Stimulated activated naive B cell treated with anti-CD40 and anti-IgM and Interleukin-4, amounts not matched to agents 10 μg/mL and 1 μg/mL and 100 μg/mL, for 72 hours (primary cell): ENCODE measurements at places on chromosomes 1 and 21.
A peak's percentile ranks its signal among the peaks of the same experiment; 100 is the strongest.

- no peak for DNase-seq
These were observed 40.6 kb downstream of the MAPKAPK2 start for GRCh38 chr1:206725109-206725963.

DNA sequence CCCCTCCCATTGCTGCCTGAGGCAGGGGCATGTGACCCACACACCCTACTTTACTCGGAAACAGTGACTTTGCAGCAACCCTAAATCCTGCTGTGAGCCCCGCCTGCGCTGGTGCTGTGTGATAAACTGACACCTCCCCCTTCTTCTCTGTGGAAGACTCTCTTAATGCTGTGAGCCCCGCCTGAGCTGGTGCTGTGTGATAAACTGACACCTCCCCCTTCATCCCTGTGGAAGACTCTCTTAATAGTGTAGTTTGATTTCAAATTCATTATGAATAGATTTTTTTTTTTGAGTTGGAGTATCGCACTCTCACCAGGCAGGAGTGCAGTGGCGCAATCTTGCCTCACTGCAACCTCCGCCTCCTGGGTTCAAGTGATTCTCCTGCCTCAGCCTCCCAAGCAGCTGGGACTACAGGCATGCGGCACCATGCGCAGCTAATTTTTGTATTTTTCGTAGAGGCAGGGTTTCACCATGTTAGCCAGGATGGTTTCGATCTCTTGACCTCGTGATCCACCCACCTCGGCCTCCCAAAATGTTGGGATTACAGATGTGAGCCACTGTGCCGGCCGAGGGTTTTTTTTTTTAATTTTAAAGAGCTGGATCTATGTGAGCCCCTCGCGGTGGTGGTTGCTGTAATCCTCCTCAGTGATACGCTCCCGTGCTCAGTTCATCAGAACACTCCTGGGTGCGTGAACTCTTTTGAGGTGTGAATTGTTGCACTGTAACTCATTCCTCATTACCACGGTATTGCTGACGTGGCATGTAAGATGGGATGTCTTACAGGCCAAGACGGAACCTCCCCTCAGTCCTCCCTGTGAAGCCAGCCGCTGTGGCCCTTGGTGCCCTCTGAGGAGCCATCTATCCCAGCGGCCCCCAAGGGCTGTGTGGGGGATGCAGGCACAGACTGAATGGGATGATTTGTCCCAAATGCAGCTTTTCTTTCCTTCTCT lies 60.3 kb downstream of the GALNT2 start:
- no peak for DNase-seq

DNA sequence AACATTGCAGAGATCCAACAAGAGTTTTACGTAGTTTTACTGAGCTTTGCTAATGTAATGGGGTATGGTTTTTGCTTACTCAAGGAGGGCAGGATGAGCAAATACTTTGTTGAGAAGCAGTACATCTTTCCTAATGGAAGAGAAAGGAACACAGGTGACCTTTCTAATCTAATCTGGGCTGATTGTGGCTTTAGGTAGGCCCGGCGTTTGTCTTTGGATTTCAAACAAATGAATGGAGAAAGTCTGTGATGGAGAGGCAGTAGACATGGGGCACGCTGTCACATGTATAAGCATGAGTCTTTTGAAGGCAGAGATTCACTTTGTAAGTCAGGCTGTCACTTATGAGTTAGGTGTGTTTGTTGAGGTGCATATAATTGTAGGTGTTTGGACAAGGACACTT lies 1.7 kb downstream of the PLEKHM2 start:
- no peak for DNase-seq

DNA sequence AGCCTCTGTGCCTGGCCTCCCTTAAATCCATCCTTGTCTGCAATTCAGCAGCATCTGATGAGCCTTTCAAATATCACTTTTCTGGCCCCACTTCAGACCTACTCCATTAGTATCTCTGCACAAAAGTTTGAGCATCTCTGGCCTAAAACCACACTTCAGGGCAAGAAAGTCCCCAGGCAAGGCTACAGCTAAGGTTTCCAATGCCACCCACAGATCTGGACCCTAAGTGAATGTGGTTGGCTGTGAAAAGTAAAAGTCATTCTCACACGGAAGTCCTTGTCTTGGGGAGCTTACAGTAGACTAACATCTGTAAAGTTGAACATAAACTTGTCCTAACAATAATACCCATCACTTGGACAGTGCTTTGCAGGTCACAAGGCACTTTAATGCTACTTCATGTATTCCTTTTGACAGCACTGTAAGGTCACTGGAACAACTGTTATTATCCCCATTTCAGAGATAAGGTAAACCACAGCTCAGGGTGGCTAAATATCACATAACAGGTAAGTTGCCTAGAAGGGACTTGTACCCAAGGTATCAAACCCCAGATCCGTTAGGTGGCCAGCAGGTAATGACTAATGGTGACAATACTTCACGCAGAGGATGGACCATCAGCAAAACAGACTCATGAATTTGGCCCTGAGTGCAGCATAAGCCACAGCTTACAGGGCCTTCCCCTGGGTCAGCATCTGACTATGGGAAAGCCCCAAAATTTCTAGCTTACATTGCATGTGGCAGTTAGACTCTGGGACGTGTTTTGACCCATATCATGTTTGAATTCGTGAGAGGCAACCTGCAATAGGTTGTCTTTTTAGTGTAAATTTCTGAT lies 356.0 kb downstream of the HHAT start:
- peak; percentile 46 for DNase-seq

DNA sequence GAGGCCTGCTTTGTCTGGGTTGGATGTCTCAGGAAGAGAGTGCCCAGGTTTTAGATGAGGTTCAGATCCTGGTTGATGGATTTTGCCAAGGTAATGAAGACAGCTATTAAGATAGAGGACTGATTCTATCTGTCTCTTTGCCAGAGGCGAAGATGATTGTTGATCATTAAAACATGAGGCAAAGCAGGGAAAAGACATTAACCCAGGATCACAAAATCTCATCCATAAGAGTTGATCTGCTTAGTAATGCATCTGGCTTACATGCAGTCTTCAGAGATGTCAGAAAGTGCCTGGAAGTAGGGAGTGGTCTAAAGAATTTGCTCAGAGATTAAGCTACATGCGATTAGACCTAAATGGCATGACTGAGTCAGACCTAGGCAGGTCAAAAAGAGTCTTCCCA lies 229.6 kb upstream of the PLD5 start:
- DNase-seq = no peak

- no peak for DNase-seq
These were observed 6.5 kb downstream of the LCE7A start for GRCh38 chr1:152866321-152866720.

DNA sequence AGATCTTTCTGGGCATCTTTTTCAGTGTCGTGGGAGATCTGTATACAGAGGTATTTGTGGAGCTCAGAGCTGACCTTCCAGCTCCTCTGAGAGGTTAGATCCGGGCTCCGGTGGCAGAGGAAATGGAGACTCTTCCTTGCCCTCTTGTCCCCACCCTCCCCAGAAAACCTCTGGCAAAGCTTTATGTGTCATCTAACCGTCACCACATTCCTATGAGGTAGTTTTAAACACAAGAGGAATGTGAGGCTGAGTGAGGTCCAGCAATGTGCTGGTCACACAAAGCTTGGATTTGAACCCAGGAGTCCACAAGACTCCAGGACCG lies 1.2 kb downstream of the CD160 start:
- no peak for DNase-seq

DNA sequence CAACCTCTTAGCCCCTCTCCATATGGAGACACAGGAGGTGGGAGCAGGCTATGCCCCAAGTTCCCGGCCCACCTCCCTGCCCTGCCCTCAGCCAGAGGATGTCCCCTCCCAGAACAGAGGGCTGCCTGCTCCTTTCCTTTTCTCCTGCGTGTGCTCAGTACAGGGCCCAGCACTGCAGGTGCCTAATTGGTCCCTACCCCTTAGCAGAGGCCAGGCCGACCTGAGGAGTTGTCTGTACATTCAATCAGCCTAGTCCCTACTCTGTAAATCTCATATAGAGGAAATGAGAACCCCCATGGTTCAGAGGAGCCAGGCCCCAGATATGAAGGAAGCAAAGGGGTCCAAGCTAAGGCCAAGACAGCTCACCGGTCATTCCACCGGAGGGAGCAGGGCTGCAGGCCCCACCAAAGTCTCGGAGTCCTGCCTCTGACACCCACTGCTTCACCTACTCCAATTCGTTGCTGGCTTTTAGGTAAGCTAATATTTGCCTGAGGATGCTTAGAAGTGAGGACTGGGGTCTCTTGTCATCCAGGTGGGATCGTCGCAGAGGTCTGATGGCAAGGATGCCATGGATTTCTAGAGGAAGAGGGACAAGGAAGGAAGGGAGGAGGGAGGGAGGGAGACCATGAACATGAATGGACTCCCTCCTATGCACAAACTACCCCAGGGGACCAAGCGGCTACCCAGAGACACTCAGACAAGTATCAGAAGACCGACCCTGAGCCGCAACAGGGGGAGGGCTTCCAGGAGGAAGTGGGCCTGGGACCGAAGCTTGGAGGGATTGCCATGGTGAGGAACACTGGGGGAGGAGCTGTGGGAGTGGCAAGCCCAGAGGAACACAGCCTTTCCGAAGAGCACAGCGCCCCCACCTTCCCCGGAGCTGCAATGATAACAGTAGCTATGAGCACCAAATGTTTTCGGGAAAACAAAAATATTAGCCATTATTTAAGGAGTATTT lies 30.4 kb upstream of the FOXO6 start:
- no peak for DNase-seq

DNA sequence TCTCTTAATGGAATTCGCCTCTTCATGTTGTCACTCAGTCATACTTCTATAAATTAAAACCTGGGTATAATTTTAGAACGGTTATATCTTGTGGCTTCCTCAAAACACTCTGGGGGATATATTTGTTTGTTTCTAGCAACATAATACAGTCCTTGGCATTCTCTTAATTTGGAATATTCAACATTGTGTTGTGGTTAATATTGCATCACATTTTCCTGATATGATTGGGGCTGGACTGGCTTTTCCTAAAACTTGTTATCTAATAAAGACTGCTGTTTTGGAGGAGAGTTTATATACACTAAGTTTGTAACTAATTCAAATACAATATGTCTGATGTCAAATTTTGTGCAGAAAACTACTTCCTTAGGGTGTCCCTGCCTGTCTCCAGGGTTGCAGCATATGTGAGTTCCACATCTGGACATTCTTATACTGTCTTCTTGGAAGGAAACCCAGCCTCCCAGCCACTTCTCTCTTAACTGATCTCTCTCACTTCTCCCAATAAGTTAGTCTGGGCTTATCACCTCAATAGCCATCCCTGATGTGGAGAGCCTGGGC lies 892.6 kb downstream of the MRPL39 start:
- DNase-seq = no peak

DNA sequence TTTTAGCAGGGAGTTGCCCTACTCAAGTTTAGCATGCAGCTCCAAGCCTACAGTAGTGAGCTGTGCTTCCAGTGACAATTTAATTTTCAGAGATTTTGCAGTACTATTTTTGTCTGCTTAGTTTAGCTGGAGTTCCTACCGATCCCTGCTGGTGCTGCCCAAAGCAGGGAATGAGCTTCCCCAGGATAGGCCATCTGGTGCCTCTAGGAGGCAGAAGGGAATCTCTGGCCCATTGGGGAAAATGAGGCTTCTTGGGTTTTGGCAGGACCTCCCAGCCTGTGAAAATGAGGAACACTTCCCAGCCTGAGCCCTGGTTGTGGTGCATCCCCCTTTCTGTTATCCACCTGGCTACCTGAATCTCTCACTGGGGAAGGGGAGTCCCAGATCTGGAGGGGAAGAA lies 149.2 kb downstream of the RASAL2 start:
- DNase-seq = no peak

GRCh38 chr1:54152696-54153095 lies at the start of gene CDCP2:
CDCP2 (minus strand) TSS chr1:54153000; CDS start chr1:54152922, 78 bp downstream.
- no peak for DNase-seq

DNA sequence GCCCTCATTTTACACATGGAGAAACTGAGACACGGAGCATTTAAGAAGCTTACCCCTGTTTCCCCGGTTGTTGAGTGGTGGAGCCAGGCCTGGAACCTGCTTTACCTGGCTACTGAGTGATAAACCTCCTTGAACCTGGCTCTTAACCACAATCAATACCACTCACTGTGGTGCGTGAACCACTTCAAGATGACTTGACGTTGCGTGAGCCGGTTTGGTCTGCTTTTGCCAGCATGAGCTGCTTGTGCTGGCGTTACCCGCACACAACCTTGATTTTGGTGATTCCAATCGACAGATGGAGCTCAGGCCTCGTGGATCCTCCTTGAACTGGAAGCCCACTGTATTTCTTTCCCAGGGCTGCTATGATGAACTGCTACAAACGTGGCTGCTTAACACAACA lies 6.1 kb upstream of the TINAGL1 start:
- DNase-seq = no peak

DNA sequence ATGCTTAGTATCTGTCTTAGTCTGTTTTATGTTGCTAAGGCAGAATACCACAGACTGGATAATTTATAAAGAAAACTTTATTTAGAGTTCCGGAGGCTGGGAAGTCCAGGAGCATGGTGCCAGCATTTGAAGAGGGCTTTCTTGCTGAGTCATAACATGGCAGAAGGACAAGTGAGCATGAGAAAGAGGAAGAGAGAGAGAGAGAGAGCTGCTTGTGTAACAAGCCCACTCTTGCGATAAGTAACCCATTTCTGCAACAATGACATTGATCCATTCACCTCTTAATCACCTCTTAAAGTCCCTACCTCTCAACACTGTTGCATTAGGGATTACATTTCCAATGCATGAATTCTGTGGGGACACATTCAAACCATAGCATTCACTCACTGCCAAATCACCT lies 11.7 kb upstream of the MYOCOS start:
- DNase-seq = no peak

GRCh38 chr1:66395202-66396061 lies 138.5 kb upstream of the SGIP1 start:
- DNase-seq = peak; percentile 72

DNA sequence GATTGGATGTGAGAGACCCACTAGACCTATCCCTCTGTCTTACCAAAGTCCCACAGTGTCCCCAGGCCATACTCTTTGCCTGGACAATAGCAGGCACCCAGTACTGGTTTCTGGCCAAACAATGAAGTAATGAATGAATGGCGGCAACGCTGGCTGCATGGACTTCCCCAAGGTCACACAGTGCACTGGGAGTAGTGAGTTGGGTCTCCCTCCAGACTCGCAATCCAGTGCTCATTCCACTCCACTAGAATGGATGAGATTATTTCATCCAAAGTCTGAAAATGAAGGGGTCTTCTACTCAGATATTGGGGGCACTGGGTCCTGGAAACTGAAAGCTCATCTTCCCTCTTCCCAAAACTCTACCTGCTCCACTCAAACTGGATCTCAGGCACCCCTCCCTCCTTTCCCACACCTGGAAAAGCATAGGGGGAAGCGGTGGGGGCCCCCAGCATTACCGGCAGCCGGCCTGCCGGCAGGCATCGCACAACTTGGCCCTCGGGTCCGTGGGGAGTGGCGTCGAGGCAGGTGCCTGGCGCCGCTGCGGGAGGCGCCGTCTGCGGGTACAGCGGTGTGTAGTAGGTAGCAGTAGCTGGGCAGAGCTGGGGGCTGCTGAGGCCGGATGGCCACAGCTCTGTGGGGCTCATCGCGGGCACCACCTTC lies 816 bp downstream of the E2F2 start:
- DNase-seq = no peak

DNA sequence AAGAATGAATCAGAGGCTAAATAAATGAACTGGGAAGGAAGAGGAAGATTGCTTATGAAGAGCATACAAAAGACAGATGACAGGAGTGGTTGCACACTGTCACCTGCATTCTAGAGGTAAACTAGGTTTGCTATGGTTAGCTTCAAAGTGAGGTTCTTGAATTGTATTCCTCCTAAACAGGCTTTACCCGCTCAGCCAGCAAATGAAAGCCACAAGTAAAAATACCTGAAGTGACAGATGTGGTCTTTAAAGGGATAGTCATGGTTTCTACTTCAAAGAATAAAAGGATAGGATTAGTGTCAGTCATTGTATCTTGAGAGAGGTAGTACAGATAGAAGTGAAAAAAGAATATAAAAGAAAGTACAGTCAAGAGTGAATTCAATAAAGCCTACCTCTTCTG lies 32.4 kb upstream of the PRDX6 start:
- DNase-seq = no peak
